ENCODE measurements at places on chromosomes 5 and 9. TPM values are rescaled to one million over a fixed set of nuclear protein-coding genes. Genes with fewer than 3 reads are reported as not detected.
A peak's percentile ranks its signal among the peaks of the same experiment; 100 is the strongest.

DNA sequence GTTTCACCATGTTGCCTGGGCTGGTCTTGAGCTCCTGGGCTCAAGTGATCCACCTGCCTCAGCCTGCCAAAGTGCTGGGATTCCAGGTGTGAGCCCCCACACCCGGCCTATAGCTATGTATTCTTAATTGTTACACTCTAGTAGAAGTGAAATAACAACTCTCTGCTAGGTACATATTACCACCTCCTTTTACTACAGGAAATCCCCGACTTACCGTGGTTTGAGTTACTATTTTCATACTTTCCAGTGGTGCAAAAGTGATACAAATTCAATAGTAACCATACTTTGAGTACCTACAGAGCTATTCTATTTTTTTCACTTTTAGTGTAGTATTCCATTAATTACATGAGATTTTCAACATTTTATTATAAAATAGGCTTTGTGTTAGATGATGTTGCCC lies 719 bp downstream of the ARL14EPL start:
- H3K27me3 ChIP-seq: no peaks in the 10 kb centered on the region
- no peak for DNase-seq
- H3K36me3 ChIP-seq: no peaks in the 10 kb centered on the region

DNA sequence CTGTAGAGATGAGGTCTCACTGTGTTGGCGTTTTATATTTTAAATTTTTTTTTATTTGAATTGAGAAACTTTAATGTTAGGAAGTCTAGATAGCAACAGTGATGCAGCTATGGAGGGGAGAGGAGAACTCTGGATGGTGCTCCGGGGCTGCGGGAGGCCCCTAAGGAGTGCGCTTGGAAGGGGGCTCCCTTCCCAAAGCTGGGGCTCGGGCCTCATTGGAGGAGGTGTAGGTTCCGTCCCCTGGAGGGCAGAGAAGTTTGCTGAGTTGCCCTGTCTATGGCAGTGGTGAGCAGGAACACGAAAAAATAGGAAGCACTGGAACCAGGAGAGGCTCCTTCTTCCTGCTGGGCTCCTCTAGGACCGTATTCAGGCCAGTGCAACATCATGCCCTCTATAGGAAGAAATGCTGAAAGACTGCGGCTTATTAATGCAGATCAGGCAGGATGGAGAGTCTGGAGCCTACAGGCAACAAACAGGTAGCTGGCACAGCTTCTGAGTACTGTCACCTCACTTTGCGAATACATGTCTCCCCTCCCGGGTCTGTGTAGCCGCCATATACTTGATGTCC lies 16.1 kb downstream of the AHRR start:
- H3K27me3 ChIP-seq: no peaks in the 10 kb centered on the region
- H3K27ac ChIP-seq: no peak overlapping the region
- DNase-seq: no peak
- H3K36me3 ChIP-seq: peaks cover 40% of the 10 kb centered on the region
- H3K4me1 ChIP-seq: peaks cover 52% of the 10 kb centered on the region

DNA sequence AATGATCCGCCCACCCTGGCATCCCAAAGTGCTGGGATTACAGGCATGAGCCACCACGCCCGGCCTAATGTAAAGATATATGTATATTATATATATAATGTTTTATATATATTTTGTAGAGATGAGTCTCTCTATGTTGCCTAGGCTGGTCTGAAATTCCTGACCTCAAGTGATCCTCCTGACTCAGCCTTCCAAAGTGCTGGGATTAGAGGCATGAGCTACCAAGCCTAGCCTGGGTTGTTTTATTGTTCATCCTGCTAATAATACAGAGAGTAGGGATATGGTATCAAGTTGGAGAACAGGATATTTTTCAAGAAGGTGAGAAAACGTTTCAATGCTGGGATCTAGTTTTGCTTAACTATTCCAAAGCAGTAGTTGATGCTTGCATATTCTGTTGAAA lies 2.9 kb downstream of the SEC24A start:
- H3K4me1 ChIP-seq: peaks cover 19% of the 10 kb centered on the region
- H3K27me3 ChIP-seq: no peaks in the 10 kb centered on the region
- DNase-seq: no peak
- peaks cover 14% of the 10 kb centered on the region for H3K36me3 ChIP-seq

GRCh38 chr9:15735083-15735857 lies 182.4 kb downstream of the CCDC171 start:
- no peak overlapping the region for H3K27ac ChIP-seq
- no peak for DNase-seq
- no peak overlapping the region for H3K4me3 ChIP-seq
- H3K27me3 ChIP-seq: peaks cover 1% of the 10 kb centered on the region

DNA sequence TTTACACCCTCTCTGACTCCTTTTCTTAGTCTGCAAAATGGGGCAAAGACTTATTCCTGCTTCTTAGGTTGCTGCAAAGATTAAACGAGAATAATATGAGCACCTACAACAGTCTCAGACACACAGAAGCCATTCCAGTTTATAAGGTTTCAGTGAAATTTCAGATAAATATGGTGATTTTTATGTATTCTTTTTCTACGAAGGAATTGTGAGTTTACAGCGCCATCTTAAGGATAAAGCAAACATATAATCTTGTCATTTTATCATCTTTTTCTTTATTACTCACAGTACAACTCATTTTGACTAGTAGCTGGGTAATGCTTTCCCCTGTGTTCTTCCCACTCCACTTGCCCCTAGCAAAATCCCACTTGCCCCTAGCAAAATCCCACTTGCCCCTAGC lies 29.2 kb upstream of the SMC5 start:
- no peak overlapping the region for H3K27ac ChIP-seq
- H3K27me3 ChIP-seq: peaks cover 2% of the 10 kb centered on the region
- H3K4me1 ChIP-seq: no peaks in the 10 kb centered on the region
- DNase-seq: no peak

- no peaks in the 10 kb centered on the region for H3K36me3 ChIP-seq
- H3K4me1 ChIP-seq: no peaks in the 10 kb centered on the region
- no peak for DNase-seq
- no peak overlapping the region for H3K4me3 ChIP-seq
Measured at GRCh38 chr5:31362529-31362900, 169.0 kb downstream of the CDH6 start.

- H3K27ac ChIP-seq: no peak overlapping the region
- peaks cover 3% of the 10 kb centered on the region for H3K4me1 ChIP-seq
- peak; percentile 13 for DNase-seq
- H3K36me3 ChIP-seq: no peaks in the 10 kb centered on the region
Measured at GRCh38 chr5:135248801-135249231, 150.2 kb downstream of the MACROH2A1 start.

- H3K27ac ChIP-seq: no peak overlapping the region
- DNase-seq: no peak
- no peaks in the 10 kb centered on the region for H3K27me3 ChIP-seq
- no peak overlapping the region for H3K4me3 ChIP-seq
- no peaks in the 10 kb centered on the region for H3K36me3 ChIP-seq
Measured at GRCh38 chr5:15338546-15338945, 161.4 kb upstream of the FBXL7 start.

DNA sequence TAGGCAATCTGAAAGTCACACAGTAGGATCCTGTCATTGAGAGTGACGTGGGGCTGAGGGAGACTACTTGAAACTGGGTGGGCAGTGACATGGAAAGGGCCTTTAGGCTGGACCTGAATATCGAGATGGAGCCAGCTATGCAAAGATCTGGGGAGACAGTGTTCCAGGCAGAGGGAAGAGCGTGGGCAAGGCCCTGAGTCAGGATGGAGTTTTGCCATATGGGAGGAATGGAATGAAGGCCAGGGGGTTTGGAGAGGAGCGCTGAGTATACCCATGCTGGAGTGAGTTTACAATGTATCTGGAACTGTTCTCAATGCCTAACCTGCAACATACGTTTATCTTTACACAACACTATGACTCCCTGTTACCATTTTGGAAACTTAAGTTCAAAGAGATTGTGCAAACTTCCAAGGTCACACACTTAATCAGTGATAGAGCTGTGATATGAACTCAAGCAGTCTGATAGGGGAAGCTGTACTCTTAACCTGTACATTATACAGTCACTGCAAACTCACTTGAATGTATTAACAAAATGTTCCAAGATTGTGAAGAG lies 33.5 kb downstream of the INSYN2B start:
- H3K4me1 ChIP-seq: peaks cover 10% of the 10 kb centered on the region
- peaks cover 39% of the 10 kb centered on the region for H3K36me3 ChIP-seq
- no peak overlapping the region for H3K4me3 ChIP-seq
- H3K27ac ChIP-seq: peak overlapping the region; percentile 21
- no peaks in the 10 kb centered on the region for H3K27me3 ChIP-seq
- DNase-seq: no peak

DNA sequence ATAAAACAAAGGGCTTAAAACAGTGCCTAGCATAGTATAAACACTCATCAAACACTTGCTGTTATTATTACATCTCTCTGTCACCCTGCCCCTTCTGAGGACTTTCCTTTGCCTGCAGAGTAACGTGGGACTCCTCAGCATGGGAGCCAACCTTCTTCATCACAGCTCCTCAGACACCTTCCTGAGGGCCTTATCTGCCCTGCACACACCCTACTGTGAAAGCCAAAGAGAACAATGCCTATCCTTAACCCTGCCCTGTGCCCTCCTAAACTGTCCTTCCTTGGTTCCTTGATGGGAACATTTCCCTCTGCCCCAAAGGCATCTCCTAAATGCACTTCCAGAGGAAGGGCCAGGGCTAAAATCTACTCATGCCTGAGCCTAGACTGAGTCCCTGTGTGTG lies 20.6 kb upstream of the HAND1 start:
- H3K27ac ChIP-seq: no peak overlapping the region
- no peak overlapping the region for H3K4me3 ChIP-seq
- H3K4me1 ChIP-seq: peaks cover 2% of the 10 kb centered on the region
- H3K27me3 ChIP-seq: peaks cover 61% of the 10 kb centered on the region

- peaks cover 35% of the 10 kb centered on the region for H3K36me3 ChIP-seq
- peaks cover 27% of the 10 kb centered on the region for H3K4me1 ChIP-seq
- no peak overlapping the region for H3K27ac ChIP-seq
- no peaks in the 10 kb centered on the region for H3K27me3 ChIP-seq
- no peak overlapping the region for H3K4me3 ChIP-seq
Measured at GRCh38 chr5:32168460-32169033, 5.6 kb downstream of the GOLPH3 start.

DNA sequence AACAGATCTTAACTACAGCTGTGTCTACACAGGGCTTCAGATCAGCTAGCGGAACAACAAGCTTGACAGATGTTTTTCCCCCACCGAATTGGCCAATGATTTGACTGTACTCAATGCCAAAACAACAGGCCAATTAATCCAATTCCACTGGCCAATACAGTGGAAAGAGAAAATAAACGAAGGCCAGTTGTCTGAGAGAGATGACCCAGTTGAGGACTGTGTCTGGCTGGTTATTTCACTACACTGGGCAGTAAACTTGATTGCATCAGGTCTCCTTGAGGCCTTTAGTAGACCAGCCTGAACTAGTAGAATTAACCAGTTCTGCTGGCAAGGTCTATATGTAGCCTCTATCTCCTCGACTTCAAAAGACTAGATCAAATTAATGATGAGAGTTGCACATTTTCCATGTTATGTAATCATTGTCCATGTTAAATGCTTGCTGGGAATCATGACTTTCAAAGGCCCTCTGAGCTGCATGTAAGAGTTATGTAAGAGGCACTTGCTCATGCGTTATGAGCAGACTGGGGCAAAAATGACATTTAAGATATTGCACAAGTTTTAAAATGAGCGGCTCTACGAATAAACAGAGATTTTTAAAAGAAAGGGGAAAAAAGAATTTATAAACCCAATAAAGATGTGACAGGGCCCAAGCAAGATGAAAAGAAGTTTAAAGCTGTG lies 28.3 kb downstream of the SMIM23 start:
- no peak for DNase-seq
- H3K27me3 ChIP-seq: no peaks in the 10 kb centered on the region
- H3K4me1 ChIP-seq: no peaks in the 10 kb centered on the region
- H3K36me3 ChIP-seq: no peaks in the 10 kb centered on the region
- H3K27ac ChIP-seq: no peak overlapping the region

DNA sequence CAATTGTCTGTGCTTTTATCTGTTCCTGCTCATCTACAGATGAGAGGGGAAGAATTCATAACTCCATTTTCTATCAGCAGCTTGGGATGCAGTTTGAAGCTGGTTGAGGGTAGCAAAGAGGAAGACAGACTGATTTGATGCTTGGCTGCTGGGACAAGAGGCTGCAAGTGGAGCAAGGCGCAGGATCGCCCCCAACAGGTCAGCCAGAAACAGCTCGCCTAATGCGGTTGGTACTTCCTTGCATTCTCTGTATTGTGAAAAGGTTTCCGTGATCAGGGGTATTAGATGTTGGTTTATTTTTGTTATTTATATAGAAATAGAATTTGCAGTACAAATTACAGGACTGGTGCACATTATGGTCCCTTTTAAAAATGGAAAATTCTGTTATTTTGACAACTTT lies 40.6 kb downstream of the ZNF883 start:
- no peak overlapping the region for H3K27ac ChIP-seq
- no peak for DNase-seq
- no peak overlapping the region for H3K4me3 ChIP-seq
- no peaks in the 10 kb centered on the region for H3K4me1 ChIP-seq
- H3K27me3 ChIP-seq: peaks cover 4% of the 10 kb centered on the region

DNA sequence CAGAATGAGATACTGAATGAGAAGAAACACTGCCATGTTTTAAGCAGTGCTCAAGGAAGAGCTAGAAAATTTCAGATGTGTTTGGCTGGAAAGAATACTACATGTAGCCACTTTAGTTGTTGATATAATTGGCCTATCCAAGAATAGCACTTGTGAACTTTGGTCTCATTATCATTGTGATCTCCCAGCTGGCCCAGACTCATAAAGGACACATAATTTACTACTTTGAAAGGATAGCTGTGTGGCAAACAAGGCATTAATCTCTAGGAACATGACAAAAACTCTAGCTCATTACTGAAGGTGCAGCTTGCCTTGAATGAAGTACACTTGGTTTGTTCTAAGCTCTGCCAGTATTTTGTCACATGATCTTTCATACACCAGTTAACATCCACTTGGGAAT lies 356.3 kb downstream of the CSNK1G3 start:
- H3K27me3 ChIP-seq: no peaks in the 10 kb centered on the region
- H3K27ac ChIP-seq: no peak overlapping the region
- no peak for DNase-seq
- H3K4me1 ChIP-seq: no peaks in the 10 kb centered on the region
- no peaks in the 10 kb centered on the region for H3K36me3 ChIP-seq

DNA sequence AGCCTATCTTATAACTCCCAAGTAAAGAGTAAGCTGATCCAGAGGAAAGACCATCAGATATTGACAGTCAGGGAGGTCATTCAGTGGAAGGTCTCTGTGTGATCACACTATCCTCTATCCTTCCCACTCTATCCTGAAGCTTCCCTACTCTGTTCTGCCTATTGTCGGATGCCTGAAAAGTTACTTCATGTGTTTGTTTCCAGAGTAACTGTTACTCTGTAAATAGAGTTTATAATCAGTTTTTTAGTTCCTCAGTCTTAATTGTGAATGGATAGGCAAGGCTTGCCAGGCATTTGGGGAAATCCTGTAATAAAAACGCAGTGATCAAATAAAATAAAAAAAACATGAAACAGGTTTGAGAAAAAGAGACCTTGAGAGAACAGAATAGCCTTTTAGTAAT lies 79.8 kb downstream of the XRCC4 start:
- no peak overlapping the region for H3K27ac ChIP-seq
- H3K27me3 ChIP-seq: no peaks in the 10 kb centered on the region
- H3K4me3 ChIP-seq: no peak overlapping the region
- no peaks in the 10 kb centered on the region for H3K36me3 ChIP-seq
- peaks cover 2% of the 10 kb centered on the region for H3K4me1 ChIP-seq

ANGPTL2 gene
- total RNA-seq: not detected

CCNJL gene
- total RNA-seq: 0.17 TPM

PCDHA10 gene
- total RNA-seq: not detected

CCDC127 gene
- 6.2 TPM for total RNA-seq

IQGAP2 gene
- total RNA-seq: 62.7 TPM

DMRT3 gene
- not detected for total RNA-seq

TRAF1 gene
- total RNA-seq: 102 TPM

ARHGEF37 gene
- total RNA-seq: 0.83 TPM

PFDN1 gene
- 48.3 TPM for total RNA-seq

Data from activated naive CD8-positive, alpha-beta T cell treated with anti-CD3 and anti-CD28 coated beads, Interleukin-2, amount 10 ng/mL, durations not matched to agents 7 days and 5 days (primary cell).